ENCODE measurements at places on chromosomes 1 and 21. TPM values are rescaled to one million over a fixed set of nuclear protein-coding genes. Genes with fewer than 3 reads are reported as not detected.

PROK1 gene
- not detected for total RNA-seq

FAM163A gene
- total RNA-seq: not detected

MTARC2 gene
- 12.5 TPM for total RNA-seq

HAPLN2 gene
- total RNA-seq: 0.14 TPM

CA6 gene
- total RNA-seq: not detected

SH3BGR gene
- 0.65 TPM for total RNA-seq
